T-cell (primary cell): ENCODE measurements at places on chromosomes 6 and 20. TPM values are rescaled to one million over a fixed set of nuclear protein-coding genes. Genes with fewer than 3 reads are reported as not detected.

The MUC21 gene
- not detected for total RNA-seq

The PTP4A1 gene
- 160 TPM for total RNA-seq

The AGPAT1 gene
- total RNA-seq, result 32.6 TPM

DNA sequence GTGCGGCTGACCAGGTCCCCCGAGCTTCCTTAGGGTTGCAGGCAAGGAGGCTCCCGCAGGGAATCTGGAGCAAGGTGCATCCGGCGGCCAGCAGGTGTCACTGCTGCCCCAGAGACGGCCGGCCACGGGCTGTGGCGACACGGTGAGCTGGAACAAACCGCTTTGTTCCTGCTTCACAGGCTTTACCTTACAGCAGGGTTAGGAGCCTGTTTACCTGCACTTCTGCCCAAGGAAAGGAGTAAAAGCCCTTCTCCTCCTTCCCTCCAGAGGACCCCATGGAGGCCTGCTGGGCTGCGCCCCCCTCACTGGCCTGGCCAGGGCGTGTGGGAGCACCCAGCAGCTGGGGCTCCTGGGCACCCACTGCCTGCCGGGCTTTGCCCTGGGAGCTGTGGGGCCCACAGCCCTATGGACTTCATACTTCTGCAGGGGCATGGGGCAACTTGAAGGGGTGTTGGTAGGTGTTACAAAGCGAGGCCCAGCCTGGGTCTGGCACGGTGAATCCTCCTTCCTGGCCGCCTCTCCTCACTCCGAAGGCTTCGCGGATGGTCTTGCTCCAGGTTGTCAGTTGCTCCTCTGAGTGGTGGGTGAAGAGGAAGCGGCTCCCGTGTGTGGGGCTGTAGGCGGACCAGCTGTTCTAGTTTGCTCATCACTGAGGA, 88.4 kb downstream of the CDC5L start:
- DNase-seq, result peak; percentile 43

DNA sequence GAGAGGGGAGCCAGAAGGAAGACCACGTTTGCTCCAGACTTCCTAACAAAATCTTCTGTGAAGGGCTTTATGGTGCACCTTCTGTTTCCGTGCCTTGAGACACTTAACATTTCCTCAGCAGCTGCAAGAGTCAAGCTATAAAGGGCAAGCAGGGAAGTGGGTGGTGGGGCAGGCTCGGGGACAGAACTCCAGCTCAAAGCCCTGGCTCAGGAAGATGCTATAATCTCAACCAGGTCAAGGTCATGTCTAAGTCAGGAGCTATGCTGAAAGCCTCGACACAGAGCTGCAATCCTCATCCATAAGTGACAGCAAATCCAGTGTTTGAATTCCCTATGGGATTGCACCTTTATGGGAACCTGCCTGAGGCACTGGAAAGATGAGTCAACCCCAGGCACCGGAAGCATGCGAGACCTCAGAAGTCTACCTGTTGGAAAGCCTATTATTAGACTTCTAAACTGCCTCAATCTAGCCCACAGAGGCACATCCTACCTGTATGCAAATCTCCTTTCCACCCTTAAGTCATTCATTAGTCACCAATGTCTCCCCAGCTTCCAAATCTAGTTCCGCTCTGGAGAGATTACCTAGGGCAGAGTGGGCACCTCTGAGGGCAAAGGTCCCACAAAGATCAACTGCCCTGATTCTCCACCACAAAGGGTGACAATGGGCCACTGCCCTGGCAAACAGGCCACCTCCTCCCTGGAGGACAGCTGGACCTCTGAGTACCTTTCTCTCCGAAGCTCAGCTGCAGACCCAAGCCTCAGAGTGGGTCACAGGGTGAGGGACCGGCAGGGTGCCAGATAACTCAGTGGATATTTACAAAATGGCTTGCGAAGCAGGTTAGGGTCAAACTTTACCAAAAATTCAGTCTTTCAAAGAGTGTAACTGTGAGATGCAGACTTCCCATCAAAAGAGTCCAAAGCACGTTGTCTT, 287.0 kb downstream of the CDC5L start:
- DNase-seq, result no peak

DNA sequence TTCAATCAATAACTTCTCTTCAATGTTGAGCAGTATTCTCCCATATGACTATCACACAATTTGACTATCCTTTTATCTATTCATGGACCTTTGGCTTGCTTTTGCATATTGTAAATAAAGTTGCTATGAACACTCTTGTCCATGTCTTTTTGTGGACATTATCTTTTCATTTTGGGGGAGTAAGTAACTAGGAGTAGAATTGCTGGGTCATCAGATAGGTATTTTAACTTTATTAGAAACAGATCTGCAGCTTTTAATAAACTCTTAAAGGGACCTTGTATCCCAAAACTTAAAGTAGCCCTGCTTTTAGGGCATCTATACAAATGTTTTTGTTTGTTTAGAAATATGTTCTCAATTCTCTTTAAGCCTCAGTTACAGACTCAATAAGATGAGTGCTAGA, 614.2 kb upstream of the CITED2 start:
- DNase-seq, result no peak
